Stimulated activated CD8-positive, alpha-beta memory T cell treated with anti-CD3 and anti-CD28 coated beads, Interleukin-2, amount 100 ng/mL, for 48 hours (primary cell): ENCODE measurements at places on chromosomes 5 and 9.

GRCh38 chr9:17140418-17140817 is 5.6 kb downstream of the CNTLN start:
- DNase-seq = no peak

GRCh38 chr9:126938327-126938726 is 23.7 kb downstream of the RALGPS1 start:
- no peak for DNase-seq

DNA sequence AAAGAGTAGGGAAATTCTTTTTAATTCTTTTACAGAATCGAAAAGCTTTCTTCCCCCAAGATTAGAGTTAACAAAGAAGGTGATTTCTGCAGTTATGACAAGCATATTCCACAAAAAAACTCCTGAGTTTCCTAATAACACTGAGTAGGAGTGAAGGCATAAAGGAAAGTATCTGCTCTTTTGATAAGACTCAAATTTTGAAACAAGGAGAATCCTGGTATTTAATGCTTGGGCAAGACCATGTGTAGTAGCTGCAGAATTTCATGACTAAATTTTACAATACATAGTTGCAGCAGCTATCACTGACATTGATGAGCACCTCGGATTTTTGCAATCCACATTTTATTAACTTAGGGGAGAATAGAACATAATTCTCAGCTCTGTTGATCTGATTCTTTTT is 92.6 kb downstream of the MARCHF3 start:
- no peak for DNase-seq

- no peak for DNase-seq
Measured at GRCh38 chr9:76598981-76599380, 140.0 kb downstream of the GCNT1 start.

DNA sequence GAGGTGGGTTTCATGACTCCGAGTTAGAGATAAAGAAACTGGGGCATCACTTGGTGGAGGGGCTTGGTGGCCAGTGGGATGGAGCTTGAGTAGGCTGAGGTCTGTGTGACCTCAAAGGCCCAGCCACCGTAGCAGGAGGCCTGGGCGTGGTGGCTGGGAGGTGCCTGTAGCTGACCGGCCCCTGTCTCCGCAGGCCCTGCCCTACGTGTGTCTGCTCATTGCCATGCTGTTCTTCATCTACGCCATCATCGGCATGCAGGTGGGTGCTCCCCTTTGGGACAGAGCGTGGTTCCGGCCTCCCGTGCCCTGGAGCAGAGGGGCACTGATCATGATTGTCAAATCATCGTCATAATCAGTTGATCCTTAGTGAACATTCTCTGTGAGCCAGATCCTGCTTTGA is 196.2 kb downstream of the CACNA1B start:
- no peak for DNase-seq

DNA sequence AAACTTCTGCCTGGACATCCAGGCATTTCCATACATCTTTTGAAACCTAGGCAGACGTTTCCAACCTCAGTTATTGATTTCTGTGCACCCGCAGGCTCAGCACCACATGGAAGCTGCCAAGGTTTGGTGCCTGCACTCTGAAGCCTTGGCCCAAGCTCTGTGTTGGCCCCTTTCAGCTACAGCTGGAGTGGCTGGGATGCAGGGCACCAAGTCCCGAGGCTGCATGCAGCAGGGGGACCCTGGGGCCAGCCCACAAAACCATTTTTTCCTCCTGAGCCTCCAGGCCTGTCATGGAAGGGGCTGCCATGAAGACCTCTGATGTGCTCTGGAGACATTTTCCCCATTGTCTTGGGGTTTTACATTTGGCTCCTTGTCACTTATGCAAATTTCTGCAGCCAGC is 49.9 kb downstream of the NFX1 start:
- no peak for DNase-seq

GRCh38 chr5:133527311-133527710 is 85.0 kb downstream of the FSTL4 start:
- no peak for DNase-seq

GRCh38 chr5:114363837-114364236 is 2.0 kb downstream of the KCNN2 start:
- DNase-seq = no peak

DNA sequence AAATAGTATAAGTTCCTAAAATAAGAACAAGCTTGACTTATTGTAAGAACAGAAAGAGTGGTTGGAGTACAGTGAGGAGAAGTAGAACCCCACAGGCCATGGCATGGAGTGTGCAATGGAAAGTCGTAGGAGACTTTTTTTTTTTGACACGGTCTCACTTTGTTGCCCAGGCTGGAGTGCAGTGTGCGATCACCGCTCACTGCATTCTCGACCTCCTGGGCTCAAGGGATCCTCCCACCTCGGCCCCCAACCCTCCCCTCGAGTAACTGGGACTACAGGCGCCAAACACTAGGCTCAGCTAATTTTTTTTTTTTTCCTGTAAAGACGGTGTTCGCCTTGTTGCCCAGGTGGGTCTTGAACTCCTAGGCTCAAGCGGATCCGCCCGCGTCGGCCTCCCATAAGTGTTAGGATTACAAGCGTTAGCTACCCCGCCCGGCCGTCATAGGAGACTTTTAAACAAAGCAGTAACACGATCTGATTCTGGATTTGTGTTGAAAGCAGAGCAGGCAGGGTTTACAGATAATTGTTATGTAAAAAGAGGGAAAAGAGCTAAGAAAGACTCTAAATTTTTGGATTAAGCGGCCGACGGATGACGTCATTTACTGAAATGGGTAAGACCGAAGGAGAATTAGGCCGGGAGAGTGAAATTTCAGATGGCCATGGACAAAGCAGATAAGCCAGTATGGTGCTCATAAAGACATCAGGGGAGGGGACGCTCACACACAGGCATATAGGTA is 752 bp downstream of the TSTD2 start:
- DNase-seq = no peak

DNA sequence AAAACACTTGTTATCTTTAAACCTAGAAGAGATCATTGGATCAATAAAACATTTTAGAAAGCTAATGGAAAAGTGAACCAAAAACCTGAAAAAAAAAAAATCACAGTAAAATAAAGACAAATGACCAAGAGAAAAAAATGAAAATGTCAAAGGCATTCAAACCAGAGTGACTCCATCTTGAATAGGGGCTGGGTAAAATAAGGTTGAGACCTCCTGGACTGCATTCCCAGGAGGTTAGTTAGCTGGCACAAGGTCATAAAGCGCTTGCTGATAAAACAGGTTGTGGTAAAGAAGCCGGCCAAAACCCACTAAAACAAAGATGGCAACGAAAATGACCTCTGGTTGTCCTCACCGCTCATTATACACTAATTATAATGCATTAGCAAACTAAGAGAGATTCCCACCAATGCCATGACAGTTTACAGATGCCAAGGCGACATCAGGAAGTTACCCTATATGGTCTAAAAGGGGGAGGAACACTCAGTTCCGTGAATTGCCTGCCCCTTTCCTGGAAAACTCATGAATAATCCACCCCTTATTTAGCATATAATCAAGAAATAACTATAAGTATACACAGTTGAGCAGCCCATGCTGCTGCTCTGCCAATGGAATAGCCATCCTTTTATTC is 116.7 kb upstream of the NEK6 start:
- no peak for DNase-seq

DNA sequence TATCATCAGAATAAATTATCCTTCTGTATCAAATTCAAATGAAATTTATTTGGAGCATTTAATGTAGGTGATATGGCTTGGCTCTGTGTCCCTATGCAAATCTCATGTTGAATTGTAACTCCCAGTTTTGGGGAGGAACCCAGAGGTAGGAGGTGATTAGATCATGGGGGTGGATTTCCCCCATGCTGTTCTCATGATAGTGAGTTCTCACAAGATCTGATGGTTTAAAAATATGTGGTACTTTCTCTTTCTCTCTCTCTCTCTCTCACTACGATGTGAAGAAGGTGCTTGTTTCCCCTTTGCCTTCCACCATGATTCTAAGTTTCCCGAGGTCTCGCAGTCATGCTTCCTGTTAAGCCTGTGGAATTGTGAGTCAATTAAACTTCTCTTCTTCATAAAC is 678.4 kb upstream of the RGMB start:
- DNase-seq = no peak

DNA sequence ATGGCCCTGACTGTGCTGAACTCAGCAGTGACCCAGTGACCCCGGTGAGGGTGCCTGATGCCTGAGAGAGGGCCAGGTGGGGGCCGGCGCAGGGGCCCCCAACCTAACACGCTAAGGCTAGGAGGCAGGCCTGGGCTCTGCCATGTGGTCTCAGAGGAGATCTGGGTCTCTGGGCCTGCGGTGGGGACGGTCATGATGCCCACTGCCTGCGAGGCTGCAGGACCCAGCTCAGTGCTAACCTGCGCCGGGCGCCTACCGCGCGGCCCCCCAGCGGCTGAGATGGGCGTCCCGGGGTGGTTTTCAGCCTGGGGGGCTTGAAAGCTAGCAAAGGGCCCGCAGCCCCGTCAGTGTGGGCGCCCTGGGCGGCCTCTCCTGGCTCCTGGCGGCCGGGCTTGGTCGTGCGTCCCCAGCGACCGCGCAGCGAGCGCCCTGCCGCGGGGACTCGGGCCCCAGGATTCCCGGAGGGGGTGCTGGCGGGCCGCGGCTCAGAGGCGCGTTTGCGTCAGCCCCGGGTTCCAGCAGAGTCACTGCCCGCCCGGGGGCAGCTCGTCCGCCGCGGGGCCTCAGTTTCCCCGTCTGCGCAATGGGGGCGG is 2.5 kb downstream of the EGFL7 start:
- no peak for DNase-seq

- no peak for DNase-seq
Measured at GRCh38 chr9:119322184-119322583, 47.1 kb downstream of the BRINP1 start.

DNA sequence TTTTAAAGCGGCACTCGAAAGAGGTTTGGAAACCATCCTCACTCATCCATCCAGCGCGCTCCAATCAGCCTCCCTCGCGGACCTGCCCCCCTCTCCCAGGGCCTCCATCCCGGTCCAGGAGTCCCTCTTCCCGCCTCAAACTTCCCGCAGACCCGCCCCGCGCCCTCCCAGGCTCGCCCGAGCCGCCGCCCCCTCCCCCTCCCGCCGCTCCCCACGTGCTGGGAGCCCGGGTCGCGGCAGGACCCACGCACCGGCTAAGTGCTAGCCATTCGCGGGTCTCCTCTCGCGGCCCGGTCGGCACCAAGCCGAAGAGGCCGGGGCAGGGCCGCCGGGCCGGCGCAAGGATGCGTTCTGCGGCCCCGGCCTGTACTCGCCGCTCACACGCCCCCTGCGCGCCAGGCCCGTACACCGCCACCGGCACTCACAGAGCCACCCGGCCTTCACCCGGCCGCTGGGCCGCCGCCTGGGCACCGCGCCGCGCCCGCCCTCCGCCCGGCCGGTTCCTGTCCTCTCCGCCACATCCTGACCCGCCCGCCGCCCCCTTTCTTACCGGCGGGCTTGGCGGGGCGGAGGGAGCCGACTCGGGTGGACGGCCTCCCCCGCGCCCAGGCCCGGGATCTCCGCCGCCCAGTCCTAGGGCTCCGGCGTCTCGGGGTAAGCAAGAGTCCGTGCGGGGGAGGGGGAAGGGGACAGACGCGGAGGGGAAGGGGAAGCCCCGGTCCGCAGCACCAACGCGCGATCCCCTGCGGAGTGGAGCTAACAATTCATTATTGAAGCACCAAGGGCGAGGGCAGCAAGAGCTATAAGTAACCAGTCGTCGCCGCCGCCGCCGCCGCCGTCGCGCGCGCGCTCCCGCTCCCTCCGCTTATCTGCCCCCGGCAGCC is 576 bp downstream of the CHD1 start:
- DNase-seq = peak; percentile 40

- DNase-seq = no peak
Measured at GRCh38 chr5:8956659-8957058, 589.2 kb downstream of the SEMA5A start.

DNA sequence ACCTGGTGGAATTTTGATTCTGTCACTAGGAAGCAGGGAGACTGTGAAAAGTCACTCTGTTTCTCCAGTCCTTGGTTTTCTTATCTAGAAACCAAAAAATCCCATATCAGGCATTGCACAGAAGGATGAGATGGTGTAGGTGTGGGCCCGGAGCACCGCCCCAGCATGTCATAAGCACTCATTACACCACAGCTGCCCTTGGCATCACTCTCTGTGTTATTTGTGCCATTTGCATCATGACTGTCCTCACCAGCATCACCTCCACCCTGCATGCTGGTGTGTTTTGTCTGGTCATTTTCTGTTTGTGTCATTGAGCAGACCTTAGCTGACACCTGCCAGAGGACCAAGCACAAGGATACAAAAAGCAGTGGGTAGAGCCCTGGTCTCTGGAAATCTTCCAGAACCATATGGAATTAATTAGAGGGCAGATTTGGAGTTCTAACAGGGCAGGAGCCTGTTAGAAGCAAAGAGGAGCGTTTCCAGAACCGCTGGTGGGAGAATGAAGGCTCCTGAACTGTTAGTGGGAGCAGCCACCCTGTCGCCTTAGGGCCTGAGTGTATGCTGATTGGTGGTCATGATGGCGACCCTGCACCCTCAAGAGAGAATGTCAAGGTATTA is 99.3 kb downstream of the AMBP start:
- DNase-seq = no peak

DNA sequence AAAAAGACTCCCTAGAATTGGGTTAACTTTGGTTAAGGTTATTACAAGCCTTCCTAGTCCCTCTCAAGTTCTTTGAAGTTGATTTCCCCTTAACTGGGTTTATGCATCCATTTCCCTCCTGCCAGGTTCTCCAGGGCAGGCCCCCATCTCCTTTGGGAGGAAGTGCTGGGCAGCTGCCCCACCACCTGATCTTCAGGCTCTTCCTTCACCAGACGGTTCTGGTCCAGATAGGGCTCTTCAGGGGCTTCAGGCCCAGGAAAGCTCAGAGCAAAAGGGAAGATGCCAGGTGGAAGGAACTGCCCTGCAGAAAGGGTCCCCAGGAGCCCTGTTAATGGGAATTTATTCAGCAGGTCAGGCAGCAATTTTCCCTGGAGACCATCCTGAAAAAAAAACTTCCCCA is 2.1 kb downstream of the SMIM32 start:
- no peak for DNase-seq

DNA sequence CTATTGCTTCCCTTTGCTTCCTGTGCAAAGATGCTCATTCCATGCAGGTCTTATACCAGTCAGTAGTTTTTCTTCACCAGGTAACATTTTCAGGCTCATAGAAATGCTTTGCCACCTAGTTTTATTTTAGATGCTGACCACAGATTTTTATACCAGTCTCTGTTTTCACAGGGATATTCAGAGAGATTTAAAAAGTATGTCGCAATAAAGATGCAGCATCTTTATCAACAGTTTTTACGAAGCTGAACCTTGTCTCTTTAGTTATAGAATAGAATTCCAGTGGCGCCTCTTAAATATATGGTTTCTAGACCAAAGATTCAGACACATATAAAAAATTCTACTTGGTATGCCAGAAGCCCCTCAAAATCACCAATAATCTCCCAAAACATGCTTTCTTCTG is 155.7 kb upstream of the PCSK5 start:
- DNase-seq = no peak

DNA sequence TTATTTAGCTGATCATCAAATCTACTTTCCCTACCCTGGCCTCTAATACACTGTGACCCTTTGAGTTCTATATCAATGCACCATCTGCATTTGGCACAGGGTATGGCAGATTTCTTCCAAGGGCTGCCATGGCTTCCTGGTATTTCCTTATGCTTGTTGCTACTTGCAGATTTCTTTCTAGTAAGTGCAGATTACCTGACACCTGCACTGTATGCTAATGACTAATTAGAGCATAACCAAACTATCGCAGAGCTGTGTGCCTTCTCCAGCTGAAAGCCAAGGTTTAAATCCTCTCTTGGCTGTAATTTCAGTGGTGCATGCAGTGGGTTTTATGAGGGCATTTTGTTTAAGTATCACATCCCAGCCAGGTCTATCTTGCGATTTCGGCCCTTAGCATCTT is 293.7 kb downstream of the KIF4B start:
- no peak for DNase-seq

- no peak for DNase-seq
Measured at GRCh38 chr5:8906303-8906967, 639.4 kb downstream of the SEMA5A start.
